ENCODE measurements at places on chromosomes 16 and 17.
A peak's percentile ranks its signal among the peaks of the same experiment; 100 is the strongest.

DNA sequence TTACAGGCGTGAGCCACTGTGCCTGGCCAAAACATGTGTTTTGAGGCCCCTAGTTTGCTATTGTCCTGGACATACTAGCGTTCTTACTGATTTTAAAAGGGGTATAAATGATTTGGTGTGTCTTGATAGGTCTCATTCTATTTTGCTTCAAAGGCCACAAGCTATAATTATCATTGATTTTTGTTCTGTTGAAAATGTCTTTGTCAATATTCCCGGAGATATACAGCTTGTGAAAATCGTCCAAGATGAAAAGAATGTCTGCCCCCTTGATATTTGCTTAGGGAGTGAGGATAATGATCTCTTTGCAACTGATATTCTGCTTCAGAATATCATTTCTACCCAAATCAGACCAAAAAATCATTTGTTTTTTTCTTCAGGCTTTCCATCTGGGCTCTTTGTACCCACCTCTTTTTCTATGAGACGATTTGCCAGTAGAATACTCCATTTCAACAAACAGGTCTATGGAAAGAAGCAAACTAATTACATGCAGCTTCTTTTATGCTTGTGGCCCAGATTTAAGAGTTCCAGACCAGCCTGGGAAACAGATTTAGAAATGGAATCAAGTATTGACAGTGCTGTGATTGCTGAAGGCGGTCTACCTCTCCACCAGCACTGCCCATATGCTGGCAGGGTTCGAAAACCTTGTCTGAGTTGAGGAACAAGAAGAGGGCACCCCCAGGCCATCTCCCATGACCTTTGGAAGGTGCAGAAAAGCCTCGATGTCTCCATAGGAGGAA lies 14.1 kb upstream of the ST6GALNAC1 start:
- no peak for DNase-seq
- no peaks in the 10 kb centered on the region for H3K36me3 ChIP-seq
- H3K27me3 ChIP-seq = no peaks in the 10 kb centered on the region
- no peak overlapping the region for H3K27ac ChIP-seq
- peaks cover 24% of the 10 kb centered on the region for H3K4me1 ChIP-seq

DNA sequence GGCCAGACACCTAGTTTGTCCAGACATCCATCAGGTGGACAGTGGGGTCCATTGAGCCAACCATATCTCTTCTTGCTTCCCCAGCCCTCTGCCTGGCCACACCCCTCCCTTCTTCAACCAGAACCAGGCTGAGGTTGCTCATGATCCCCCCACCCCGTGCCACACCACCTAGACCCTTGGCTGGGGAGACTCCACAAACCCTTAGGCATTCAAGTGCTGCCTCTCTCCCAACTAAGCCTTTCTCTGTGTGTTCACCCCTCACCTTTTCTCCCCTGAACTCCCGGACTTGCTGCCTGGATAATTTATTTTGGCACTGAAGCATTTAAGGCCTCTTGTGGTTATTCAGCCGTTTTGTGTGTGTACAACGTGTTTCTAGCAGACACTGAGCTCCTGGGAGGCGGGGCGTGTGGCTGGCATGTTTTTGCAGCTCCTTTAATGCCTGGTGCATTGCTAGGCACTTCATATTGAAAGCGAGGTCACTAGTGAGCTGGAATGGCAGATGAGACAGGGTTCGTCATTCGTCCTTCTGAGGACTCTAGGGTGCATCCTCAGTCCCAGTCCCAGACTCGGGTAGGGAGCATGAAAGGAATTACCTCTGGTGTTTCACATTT lies 28.7 kb downstream of the CACNA1G start:
- DNase-seq = no peak
- H3K4me3 ChIP-seq = no peak overlapping the region
- no peaks in the 10 kb centered on the region for H3K36me3 ChIP-seq
- peaks cover 2% of the 10 kb centered on the region for H3K27me3 ChIP-seq
- H3K4me1 ChIP-seq = peaks cover 39% of the 10 kb centered on the region

DNA sequence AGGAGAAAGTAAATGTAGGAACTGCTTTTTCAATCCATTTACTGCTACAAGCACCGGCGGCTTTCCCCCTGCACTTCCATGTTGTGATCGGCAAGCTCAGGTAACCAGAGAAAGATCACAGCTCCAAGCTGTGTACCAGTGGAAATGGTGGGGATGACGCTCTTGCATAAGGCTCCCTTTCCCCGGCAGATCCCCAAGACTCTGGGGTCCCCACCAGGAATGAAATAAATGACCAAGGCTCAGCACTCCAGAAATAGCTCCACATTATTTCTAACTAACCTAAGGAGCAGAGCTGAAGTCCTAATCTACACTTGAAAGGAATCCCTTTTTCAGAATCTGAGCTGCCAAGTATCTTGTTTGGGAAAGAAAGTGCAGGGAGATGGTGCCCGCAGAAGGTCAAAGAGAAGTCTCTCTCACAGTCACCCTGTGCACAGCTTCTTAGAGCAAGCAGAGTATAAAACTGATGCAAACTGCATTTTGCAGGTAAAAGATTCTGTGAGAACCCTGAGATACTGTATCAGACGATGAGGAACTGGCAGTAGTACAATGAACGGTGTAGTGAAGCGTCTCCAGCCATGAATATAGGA lies 11.1 kb downstream of the GRB2 start:
- DNase-seq = no peak
- H3K27me3 ChIP-seq = no peaks in the 10 kb centered on the region
- H3K27ac ChIP-seq = peak overlapping the region; percentile 97
- H3K4me1 ChIP-seq = peaks cover 45% of the 10 kb centered on the region
- H3K36me3 ChIP-seq = no peaks in the 10 kb centered on the region
- peak overlapping the region; percentile 97 for H3K4me3 ChIP-seq

DNA sequence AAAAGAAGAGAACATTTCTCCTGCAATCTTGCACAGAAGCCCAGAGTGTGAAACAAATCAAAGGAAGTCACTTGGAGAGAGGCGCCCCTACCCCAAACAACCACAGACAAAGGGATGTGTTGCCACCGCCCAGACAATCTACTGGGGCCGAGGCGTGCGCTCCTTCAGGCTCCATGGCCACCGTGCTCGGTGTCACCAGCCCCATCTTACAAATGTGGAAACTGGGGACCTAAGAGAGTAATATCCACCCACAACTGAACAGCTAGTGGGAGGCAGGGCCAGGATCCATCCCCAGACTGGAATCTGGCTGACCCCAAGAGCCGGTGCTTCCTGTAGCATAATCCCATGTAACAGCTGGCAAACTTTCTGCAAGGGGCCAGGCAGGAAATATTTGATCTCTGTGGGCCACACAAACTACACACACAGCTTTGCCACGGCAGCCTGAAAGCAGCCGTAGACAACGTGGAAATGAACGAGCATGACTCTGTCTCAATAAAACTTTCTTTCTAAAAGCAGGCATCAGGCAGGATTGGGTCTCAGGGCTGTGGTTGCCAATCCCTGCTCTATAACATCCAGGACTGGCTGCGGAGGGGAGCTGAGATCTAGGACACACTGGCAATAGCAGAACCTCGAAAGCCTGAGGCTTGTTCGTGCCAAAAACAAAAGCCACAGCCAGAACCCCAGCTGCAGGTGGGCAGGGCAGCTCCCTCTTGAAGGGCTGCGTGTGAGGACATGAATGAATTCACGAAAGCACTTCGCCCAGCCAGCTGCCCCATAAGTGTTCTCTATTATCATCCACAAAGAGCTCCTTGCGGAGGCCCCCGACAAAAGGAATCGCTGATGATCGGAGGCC lies 26.6 kb upstream of the GINS2 start:
- no peak for DNase-seq
- H3K4me3 ChIP-seq = peak overlapping the region; percentile 14
- H3K27me3 ChIP-seq = peaks cover 13% of the 10 kb centered on the region
- peaks cover 3% of the 10 kb centered on the region for H3K36me3 ChIP-seq

DNA sequence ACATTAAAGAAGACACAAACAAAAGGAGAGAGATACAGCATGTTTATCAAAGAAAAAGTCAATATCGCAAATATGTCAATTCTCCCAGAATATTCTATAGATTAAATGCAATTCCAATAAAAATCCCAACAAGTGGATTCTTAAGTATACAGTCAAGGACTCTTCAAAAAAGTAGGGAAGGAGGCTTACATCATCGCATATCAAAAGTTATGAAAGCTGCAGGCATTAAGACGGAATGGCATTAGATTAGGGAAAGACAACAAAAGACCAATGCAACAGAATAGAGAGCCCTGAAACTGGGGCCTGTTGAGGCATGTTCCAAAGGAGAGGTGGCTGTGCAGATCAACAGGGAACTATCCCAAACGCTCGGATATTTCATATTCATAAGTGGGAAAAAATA lies 76.0 kb downstream of the MARCHF10 start:
- H3K27me3 ChIP-seq = no peaks in the 10 kb centered on the region
- H3K27ac ChIP-seq = no peak overlapping the region
- peaks cover 16% of the 10 kb centered on the region for H3K4me1 ChIP-seq
- H3K4me3 ChIP-seq = no peak overlapping the region
- no peaks in the 10 kb centered on the region for H3K36me3 ChIP-seq

DNA sequence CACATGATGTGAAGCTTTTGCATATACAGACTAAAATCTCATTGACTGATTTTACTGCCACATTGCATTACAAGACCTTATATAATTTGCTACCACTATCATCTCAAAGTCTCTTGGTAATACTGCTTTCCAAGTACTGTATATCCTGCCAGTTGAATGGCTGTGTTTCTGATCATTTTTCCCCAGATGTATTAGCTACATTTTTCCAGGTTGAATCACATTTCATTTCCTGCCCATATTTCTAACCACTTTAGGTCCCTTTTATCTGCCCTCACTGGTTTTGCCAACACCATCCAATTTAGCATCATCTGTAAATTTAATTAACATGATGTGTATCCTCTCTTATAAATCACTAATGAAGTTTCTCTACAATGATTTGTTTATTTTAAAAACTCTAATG lies 365.7 kb upstream of the PMFBP1 start:
- H3K27me3 ChIP-seq = no peaks in the 10 kb centered on the region
- H3K36me3 ChIP-seq = peaks cover 11% of the 10 kb centered on the region
- no peaks in the 10 kb centered on the region for H3K4me1 ChIP-seq
- no peak overlapping the region for H3K4me3 ChIP-seq
- DNase-seq = no peak

DNA sequence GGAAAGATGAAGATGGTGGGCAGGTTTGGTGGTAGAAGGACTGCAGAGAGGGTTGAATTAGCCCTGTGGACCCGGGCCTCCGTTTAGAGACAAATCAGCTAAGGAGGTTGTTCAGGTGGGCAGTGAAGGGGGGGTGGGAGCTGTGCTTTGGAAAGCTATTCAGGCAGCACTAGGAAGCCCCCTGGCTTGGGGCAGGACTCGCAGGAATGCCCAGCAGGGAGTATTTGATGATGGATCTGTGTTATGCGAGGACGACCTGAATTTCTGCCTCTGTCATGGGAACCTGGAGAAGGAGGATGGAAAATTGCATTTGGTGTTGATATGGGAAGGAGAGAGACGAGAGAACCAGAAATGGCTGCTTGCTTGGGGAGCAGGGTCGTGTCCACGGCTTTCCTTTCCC lies 3.5 kb downstream of the SPDYE4 start:
- peak overlapping the region; percentile 76 for H3K27ac ChIP-seq
- H3K4me1 ChIP-seq = no peaks in the 10 kb centered on the region
- no peaks in the 10 kb centered on the region for H3K36me3 ChIP-seq

DNA sequence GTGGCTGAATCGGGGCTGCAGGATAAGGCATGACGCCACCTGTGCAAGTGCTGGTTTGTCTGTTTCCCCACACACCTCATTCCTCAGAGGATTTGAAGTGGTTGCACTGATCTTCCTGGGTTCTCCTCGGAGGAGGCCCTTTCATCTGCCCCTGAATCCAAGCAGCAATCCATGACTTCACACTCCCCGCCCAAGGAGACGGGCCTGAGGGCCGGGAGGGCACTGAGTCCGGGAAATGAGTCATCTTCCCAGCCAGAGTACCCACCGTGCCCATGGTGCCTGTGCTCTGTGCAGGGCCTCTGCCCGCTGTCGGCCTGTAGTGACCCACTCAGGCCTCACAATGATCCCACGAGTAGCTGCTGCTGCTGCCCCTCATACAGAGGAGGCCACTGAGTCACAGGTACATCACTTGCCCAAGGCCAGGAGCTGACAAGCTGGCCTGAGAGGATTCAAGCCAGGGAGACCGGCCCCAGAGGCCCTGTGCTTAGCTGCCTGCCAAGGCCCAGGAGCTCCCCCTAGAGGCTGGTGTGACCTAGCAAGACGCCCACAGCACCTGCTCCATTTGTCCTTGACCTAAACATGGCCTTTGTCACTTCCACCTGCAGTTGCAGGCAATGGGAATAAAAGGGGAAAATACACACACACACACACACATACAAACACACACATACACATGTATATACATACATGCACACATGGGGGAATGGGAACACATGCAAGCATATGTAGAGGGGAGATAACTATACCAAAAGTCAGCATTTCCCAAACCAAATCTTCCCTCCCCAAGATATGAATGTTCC lies 240.0 kb downstream of the C16orf95 start:
- no peak overlapping the region for H3K27ac ChIP-seq
- DNase-seq = peak; percentile 51
- H3K36me3 ChIP-seq = peaks cover 16% of the 10 kb centered on the region
- peaks cover 15% of the 10 kb centered on the region for H3K4me1 ChIP-seq

DNA sequence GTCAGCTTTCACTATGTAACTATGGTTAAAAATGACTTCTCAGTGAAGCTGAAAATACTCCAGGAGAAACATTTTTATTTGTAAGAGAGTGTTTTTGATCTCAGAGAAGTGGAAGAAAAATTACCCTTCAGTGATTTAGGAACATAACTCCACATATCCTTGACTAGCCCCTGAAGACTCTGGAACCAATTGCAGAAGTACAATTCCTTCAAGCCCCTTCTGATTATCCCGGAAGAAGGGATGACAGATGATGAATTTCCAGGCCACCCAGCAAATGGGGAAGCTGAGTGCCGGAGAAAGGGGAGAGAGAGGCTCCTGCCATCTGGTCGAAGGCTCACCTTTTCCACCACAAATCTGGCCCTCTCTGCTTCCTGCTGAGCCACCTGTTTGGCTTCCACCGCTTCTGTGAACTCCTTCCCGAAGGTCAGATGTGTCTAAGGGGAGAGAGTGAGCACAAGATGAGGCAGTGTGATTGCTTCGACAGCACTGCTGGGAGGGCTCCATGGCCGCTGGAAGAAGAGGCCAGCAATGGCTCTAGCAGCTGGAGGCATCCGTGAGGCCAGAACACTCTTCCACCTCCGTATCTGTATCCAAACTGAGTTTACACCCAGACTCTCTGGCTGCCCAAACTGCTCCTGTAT lies 8.1 kb downstream of the PHB1 start:
- H3K36me3 ChIP-seq = peaks cover 14% of the 10 kb centered on the region
- no peaks in the 10 kb centered on the region for H3K27me3 ChIP-seq
- peaks cover 34% of the 10 kb centered on the region for H3K4me1 ChIP-seq
- DNase-seq = no peak
- no peak overlapping the region for H3K27ac ChIP-seq

- DNase-seq = no peak
- H3K27ac ChIP-seq = no peak overlapping the region
- H3K4me3 ChIP-seq = no peak overlapping the region
- peaks cover 23% of the 10 kb centered on the region for H3K4me1 ChIP-seq
- H3K36me3 ChIP-seq = peaks cover 3% of the 10 kb centered on the region
These were observed 23.9 kb downstream of the RPA1 start for GRCh38 chr17:1853698-1854097.

- no peak overlapping the region for H3K4me3 ChIP-seq
- H3K27ac ChIP-seq = no peak overlapping the region
- no peaks in the 10 kb centered on the region for H3K4me1 ChIP-seq
- DNase-seq = no peak
- no peaks in the 10 kb centered on the region for H3K36me3 ChIP-seq
- H3K27me3 ChIP-seq = no peaks in the 10 kb centered on the region
These were observed 52.2 kb upstream of the TOM1L1 start for GRCh38 chr17:54848368-54848987.

Data from neural crest cell (in vitro differentiated cells).